Activated gamma-delta T cell treated with Interleukin-2 at 50 U/mL for 16 hours (primary cell): ENCODE measurements at places on chromosomes 6 and 20.

DNA sequence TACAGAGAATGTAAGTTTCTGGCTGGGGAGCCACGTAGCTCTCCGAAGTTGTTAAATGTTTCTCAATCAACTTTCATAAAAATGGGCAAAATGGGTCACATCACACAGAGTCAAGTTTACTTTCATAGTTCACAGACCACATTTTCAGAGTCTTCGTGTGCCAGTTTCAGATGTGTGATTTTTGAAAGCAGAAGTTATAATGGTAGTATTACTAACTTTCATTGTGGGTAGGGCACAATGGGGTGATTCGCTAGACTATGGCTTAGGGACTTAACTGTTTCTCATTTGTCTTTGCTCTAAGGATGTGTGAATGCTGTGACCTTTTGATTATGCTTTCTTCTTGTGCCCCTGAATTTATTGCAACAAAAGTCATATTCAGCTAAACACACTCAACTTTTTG is 109.0 kb upstream of the SUPT3H start:
- DNase-seq, result no peak

DNA sequence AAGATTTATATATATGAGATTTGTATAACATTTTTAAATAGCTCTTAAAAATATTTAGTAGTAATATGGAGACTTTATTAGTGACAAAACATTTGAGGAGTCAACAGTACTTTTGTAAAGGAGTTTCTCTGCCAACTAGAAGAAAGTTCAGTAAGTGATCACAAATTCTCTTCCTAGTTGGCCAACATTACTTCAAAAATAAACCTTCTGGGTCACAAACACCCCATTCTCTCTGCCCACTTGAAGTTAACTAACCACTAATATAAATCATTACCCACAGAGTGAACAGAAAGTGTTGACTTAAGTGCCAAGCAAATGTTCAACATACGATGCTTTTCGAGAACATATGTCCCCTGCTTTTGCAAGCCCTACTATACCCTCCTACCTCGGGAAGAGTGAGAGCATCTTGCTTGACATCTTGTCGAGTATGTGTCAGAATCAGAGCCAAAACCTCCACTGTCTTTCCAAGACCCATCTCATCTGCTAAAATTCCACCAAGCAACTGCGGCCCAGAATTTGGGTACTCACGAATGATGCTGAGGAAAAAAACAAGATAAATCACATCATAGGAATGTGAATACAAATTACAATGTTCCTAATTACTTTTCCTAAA is 16.9 kb downstream of the SHPRH start:
- DNase-seq, result no peak

DNA sequence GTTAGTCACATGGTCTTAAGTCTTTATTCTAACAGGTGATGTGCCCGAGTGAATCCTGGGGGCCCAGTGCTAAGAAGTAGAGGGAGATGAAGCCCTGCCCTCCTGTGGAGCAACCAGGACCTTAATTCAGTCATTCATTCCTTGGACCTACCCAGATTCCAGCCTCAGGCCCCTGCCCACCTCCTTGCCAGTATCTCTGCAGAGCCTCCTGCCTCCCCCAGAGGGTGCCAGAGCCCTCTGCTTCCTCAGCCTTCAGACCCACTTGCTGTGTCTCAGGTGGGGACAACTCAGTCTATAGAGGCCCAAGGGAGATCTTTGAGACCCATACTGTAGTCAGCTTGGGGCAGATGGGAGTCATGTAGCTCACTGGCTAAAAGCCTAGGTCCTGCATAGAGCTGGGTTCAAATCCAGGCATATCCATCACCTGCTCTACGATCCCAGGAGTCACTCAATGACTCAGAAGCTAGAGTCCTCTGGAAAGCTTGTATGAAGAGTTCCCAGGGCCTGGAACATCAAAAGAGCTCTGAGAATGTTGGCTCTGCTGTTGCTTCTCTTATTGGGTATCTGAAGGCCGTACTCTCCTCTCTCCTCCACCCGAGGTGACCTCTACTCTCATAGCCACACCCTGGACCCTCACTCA is 3.9 kb upstream of the SIGLEC1 start:
- DNase-seq, result no peak

- no peak for DNase-seq
Observed at GRCh38 chr6:153790048-153790447, 249.0 kb upstream of the OPRM1 start.

GRCh38 chr6:134675110-134676054 is 274.5 kb downstream of the ALDH8A1 start:
- no peak for DNase-seq

DNA sequence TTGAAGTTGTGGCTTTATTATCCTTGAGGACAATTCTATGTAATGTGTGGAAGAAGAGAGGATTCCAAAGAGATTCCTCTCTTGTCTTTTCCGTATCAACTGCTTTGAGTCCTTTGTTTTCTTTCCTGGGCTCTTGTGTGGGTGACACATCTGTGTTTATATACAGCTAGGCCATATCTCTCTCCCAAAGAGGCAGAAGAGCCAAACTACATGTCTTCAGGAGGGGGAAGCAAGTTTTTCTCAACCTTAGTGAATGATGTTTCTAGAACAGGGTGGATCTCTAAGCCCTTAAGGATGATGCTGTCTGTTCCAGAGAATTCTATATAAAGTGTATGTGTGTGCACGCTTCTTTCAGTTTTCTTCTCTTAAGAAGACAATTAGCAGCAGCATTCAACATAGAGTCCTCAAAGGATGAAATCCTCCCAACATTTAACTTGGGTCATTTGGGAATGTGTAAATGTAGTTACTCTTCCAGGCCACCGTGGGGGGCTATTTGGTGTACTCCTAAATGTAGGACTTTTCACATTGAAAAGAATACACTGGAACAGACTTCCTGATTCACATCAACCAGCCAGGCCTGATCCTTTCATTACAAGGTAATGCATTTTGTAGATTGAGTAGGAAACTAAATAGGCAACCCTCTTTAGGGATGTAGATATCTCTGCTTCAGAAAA is 92.8 kb upstream of the EEF1E1 start:
- DNase-seq, result no peak

DNA sequence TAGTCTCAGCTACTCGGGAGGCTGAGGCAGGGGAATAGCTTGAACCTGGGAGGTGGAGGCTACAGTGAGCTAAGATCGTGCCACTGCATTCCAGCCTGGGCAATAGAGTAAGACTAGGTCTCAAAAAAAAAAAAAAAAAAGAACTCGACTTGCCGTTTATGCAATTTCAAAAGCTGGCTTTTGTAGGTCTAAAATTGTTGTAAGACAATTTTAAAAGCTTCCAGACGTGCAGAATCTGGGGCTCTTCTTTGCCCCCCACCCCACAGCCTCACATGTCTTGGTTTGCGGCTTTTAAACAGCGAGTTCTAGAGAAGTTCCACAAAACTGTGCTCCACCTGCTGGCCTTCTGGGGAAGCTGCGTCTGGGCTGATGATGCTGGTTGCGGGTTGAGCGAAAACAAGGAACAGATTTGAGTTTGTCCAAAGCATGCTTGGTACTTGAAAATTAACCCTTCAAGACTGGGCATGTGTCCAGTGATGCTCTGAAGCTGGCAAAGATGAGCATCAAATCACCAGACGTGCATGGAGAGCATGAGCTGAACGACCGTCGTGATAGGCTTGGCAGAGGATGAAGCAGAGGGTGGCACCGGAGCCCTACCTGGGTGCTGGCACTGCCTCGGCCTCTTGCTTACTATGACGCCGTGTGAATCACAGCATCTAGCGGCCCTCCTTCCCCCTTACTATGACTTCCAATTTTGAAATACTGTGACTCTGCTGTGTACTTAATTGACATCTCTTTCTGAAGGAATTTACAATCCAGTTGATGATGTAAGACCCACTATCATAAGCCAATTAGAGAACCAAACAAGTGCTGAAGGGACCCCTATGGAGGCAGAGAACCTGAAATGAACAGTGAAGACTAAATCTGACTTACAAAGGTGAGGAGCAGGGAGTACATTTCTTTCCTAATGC is 171.4 kb downstream of the GMPR start:
- peak; percentile 28 for DNase-seq

- DNase-seq, result no peak
Observed at GRCh38 chr6:29424575-29424974, 9.8 kb downstream of the OR12D1 start.

- DNase-seq, result no peak
Observed at GRCh38 chr6:74632196-74632875, 573.5 kb downstream of the COL12A1 start.

GRCh38 chr6:142476452-142476851 is 174.6 kb downstream of the ADGRG6 start:
- no peak for DNase-seq

GRCh38 chr6:15296735-15297134 is 50.9 kb downstream of the JARID2 start:
- DNase-seq, result peak; percentile 14

- DNase-seq, result no peak
Observed at GRCh38 chr20:16580620-16581019, 7.4 kb upstream of the KIF16B start.
